ENCODE measurements at places on chromosomes 16 and 17. TPM values are rescaled to one million over a fixed set of nuclear protein-coding genes. Genes with fewer than 3 reads are reported as not detected.

Gene RAB37
- 5.3 TPM for polyA plus RNA-seq

Gene C16orf92
- polyA plus RNA-seq: not detected

Gene KDM8
- polyA plus RNA-seq: 8.3 TPM

Gene PYDC1
- polyA plus RNA-seq: not detected

Gene GAS2L2
- 0.05 TPM for polyA plus RNA-seq

Gene RAB11FIP4
- 15.2 TPM for polyA plus RNA-seq

Gene PRSS36
- polyA plus RNA-seq: 1.2 TPM

Gene PAM16
- 21.4 TPM for polyA plus RNA-seq

Gene PROCA1
- polyA plus RNA-seq: 6.3 TPM

Gene RND2
- polyA plus RNA-seq: 2.9 TPM

Gene MPP2
- 7.5 TPM for polyA plus RNA-seq

All from right renal pelvis (tissue), 4 donors.